ENCODE measurements at places on chromosomes 5 and 9.

GRCh38 chr5:178525906-178526732 is 64.1 kb downstream of the COL23A1 start:
- DNase-seq = no peak

GRCh38 chr5:93723681-93724080 is 17.7 kb downstream of the POU5F2 start:
- no peak for DNase-seq

DNA sequence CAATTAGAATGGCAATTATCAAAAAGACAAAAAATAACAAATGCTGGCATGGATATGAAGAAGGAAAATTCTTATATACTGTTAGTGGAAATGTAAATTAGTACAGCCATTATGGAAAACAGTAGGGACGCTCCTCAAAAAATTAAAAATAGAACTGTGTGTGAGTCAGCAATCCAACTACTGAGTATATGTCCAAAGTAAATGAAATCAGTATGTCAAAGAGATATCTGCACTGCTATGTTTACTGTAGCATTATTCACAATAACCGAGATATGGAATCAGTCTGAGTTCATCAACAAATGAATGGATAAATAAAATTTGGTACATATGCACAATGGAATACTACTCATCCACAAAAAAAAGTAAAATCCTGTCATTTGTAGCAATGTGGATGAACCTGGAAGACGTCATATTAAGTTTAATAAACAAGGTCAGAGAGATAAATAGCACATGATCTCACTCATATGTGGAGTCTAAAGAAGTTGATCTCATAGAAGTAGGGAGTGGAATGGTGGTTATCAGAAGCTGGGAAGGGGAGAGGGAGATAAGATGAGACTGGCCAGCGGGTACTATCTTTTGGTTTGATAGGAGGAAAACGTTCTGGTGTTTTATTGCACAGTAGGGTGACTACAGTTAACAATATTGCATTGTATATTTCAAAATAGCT is 16.6 kb upstream of the SHC3 start:
- DNase-seq = no peak

DNA sequence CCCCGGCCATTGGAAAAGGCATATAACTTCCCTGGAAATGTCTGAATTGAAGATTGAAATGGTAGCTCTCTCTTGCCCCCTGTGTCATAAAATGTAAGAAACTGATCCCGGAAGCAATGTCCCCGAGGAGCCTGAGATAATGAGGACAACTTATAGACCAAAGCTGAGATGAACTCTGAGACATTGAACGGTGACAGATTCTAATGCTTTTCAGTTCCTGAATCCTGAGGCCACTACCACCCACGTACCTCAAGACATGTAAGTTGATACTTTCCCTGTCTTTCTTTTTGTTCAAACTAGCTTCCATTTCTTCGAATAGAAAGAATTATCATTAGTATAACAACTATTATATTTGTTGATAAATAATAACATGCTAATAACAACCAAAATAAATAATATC is 51.0 kb downstream of the KIF4B start:
- DNase-seq = no peak

- no peak for DNase-seq
These were observed 294.3 kb downstream of the TAF11L14 start for GRCh38 chr5:17928581-17928981.

- no peak for DNase-seq
These were observed 406.8 kb downstream of the ANXA1 start for GRCh38 chr9:73558471-73558870.

DNA sequence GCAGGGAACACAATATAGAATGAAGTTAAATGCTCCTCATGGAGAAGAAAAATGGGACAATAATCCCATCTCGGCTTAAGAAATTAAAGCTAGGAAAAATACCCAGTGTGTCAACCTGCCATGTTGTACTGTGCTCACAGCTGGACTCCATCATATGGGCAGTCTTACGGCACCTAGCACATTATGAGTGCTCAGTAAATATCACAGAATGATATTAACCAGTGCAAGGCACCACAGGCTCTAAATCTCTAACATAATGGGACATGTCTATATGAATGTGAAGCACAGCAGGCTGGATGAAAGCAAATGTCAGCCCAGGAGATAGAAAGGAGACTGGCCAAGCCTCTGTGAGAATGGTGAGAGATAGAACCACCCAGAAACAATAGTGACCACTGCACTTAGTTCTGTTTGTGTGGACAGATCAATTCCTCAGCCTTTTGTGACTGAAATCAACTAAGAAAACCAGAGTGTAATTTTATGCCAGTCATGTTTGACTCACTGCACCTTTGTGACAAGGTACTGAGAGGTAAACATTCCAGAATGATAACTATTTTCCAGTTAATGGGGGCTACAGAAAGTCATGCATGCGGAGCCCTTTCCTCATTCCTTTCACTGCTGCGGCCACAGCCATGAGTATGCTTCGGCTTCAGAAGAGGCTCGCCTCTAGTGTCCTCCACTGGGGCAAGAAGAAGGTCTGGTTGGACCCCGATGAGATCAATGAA is 140.4 kb upstream of the CDH6 start:
- no peak for DNase-seq

DNA sequence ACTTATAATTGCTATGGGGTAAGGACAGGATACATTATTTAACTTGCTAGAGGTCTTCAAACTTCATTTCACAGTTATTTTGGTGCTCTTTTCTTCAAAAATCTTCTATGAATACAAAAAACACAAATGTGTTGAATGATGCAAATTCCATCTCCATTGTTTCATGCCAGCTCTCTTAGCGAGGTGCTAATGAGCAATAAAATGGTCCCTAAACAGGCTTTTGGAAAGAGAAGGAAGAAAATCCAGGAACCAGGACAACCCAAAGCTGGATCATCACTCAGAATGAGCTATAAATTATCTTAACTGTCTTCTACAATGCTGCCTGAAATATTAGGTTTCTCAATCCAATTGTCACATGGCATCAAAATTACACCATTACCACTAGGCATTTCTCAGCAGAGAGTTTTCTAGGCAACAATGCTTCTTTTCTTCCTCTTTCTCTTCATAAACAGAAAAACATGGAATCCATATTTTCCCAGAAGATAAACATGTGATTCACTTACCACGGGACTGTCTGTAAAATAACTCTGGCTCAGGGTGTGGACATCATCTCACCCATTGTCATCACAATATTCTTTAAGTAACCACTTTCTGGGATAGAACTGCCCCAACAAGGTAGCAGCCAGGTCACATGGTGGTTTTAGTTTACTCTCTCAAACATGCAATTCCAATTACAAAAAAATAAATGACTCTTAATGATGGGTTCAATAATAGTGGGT is 249.4 kb downstream of the NPR3 start:
- DNase-seq = no peak

DNA sequence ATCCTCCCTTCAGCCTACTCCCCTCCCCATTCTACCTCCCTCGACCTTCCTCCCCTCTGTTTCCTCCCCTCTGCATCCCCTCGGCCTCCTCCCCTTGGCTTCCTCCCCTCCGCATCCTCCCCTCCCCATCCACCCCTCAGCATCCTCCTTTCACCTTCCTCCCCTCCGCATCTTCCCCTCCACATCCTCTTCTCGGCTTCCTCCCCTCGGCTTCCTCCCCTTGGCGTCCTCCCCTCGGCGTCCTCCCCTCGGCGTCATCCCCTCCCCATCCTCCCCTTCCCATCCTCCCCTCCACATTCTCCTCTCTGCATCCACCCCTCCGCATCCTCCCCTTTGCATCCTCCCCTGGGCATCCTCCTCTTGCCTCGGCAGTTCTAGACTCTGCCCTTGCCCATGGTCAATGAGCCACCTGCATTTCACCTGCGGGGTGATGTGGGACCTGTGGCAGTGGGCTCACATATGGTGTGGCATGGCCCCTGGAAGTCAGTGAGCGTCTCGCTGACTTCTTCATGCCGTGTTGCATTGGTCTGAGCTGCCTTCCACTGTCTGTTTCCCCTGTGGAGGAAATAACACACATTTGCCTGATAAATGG is 113.0 kb downstream of the WNK2 start:
- no peak for DNase-seq

GRCh38 chr5:102627315-102627714 is 127.8 kb upstream of the PAM start:
- DNase-seq = peak; percentile 78

DNA sequence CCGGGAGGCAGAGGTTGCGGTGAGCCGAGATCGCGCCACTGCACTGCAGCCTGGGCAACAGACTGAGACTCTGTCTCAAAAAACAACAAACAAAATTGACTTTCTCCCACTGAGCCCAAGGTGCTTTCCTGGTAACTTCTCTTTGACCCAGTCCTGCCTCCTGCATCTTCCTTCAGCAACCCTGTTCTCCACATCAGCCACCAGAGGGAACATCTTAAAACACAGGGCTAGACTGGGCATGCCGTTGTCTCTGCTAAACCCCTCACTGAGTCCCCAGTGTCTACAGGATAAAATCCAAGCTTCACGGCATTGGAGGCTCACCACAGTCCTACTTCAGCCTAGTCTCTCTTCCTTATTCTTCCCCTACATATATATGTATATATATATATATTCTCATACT is 39.8 kb upstream of the KCNMB1 start:
- peak; percentile 48 for DNase-seq

- DNase-seq = no peak
These were observed 165.8 kb upstream of the CDH6 start for GRCh38 chr5:31027721-31028120.

DNA sequence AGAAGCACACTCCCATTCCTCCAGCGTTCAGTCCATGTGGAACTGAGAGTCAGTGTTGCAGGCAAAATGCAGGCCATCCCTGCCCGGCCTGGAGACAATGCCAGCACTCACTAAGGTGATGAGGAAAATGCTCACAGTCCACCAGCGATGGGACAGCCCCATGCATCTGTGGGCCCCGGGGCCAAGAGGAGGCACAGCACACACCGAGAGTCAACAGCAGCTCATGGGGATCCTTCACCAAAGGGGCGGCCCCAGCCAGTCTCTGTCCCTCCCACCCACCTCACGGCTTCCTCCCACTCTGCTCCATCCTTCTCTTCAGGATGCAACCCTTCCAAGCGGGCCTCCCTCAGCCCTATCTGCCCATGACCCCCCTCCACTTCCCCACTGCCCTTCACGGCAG is 6.2 kb downstream of the SEMA4D start:
- DNase-seq = no peak

GRCh38 chr9:99824378-99825171 is 2.9 kb downstream of the NR4A3 start:
- peak; percentile 39 for DNase-seq

DNA sequence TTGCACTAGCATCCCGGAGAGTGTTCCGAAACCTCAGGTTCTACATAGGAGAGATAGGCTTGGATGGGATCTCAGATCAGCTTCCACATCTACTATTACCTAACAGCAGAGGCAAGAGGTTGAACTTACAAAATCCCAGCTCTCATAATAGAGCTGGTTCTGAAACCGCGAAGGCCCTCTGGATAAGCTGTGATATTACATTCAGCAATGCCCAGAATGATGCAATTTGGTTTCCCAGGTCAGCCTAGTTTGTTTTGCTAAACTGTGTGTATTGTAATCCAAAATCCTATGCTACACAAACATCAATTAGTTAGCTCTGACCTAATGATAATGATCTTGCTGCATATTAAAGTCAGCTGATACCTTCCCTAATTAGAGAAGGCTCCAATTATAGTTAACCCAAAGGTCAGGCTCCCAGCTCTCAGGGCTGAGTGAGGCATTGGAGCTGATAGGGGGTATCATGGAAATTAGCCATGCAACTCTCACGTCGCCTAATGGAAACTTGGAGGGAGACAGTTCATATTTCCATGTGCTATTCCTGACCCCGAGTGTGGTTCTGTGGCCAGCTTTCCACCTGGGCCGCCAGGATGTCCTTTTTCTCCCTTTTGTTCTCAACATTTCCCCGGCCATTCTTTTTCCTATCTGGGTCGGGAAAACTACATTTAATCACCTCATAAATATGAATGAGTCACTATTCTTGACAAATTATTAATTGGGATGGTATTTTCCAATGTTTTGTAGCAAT is 278.4 kb upstream of the IRX1 start:
- no peak for DNase-seq

- DNase-seq = no peak
These were observed 46.3 kb downstream of the SIL1 start for GRCh38 chr5:139151902-139152301.

DNA sequence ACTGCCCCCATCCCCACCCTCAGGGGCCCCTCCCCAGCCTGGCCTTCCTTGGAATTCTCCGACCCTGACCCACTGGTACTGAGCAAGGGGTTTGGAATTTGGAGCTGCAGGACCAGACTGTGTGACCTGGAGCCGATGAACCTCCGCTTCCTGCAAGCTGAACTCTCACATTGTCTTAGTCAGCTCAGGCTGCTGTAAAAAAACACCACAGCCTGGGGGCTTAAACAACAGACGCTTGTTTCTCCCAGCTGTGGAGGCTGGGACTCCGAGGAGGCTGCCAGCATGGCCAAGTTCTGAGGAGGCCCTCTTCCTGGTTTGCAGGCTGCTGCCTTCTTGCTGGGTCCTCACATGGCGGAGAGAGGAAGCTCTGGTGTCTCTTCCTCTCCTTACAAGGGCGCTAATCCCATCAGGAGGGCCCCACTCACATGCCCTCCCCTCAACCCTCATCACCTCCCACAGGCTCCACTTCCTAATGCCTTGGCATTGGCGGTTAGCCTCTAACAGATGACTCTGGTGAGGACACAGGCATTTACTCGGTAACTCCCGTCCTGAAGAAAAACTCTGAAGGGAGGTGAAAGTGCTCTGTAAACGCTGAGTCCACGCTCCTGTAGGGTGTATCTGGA is 42.4 kb downstream of the C5orf15 start:
- DNase-seq = peak; percentile 83

Measured in ELR (cell line).